ENCODE measurements at places on chromosomes 2 and 18.

DNA sequence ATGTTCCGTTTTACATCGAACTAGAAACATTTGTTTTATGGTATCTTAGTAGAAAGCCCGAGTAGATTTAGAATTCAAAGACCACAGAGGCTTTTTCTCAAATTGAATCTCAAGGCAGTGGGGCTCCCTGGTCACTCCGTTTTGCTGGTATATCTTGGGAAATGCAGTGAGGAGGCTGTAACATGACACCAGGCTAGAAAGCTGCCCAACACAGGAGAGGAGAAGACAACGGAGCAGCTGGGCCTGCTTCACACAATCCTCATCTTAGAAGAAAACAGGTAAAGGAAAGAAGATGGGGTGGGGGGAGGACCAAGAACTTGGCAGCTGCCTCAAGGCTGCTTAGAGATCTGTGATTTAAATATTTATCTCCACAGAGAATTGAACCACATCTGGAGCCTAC, 38.3 kb upstream of the EPB41L3 start:
- DNase-seq: no peak

GRCh38 chr2:100010606-100011005, 131.8 kb downstream of the AFF3 start:
- DNase-seq: no peak

DNA sequence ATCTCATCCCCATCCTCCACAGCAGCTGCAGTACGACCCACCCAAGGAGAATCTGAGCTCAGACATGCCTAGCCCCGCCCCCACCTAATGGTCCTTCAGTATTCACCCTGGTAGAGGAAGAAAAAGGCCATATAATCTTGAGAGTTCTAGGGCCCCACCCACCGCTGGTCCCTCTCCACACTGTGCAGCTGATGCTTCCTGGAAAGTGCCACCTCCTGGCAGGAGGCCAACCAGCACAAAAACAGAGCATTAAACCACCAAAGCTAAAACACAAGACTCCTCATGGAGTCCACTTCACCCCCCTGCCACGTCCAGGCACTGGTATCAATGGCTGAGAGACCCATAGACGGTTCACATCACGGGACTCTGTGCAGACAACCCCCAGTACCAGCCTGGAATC, 40.7 kb downstream of the MC4R start:
- DNase-seq: no peak

DNA sequence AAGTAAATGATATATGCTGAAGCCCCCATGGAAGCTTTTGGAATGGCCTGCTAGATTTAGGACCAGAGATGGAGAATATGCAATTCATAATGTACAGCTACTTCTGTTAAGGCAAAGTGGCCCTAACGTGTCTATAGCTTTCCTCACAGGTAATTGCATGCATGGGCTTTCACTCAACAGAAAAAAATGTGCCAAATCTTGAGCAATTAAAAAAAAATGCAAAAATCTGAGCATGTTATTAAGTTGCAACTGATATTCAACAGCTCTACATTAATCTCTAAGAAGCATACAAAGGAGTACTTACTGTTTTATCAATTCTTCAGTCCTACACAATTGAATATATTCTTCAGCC, 79.6 kb downstream of the EFEMP1 start:
- DNase-seq: no peak

DNA sequence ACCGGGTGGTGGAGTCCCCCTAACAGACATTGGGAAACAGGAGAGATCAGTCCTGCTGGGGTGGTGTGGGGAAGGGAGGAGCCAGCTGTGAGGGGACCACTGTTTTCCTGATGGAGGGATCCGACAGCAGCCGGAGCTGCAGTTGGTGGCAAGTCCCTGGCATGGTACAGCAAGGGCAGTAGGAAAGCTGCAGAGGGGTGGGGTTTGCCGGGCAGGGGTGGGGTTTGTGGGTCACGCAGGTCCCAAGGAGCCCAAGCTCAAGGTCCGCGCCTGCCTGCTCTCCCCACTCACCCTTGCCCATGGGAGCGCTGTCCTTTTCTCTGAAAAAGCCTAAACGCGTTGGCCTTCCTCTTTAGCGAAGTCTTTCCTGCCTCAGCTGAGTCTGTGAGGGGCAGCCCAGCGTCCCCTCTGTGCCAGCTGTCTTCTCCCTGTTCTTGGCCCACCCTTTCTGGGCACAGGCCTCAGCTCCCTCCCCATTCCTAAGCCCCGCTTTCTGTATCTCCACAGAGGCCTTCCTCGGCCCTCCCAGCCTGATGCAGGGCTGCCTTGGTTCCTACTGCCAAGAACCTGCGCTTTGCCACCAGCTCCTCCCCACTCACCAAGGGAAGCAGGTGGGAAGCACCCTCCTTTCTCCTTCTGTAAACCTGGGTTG, 29.3 kb upstream of the INHBB start:
- DNase-seq: no peak

GRCh38 chr2:191869178-191869577, 22.3 kb upstream of the CAVIN2 start:
- no peak for DNase-seq

GRCh38 chr2:166451468-166451867, 42.6 kb downstream of the SCN7A start:
- no peak for DNase-seq

DNA sequence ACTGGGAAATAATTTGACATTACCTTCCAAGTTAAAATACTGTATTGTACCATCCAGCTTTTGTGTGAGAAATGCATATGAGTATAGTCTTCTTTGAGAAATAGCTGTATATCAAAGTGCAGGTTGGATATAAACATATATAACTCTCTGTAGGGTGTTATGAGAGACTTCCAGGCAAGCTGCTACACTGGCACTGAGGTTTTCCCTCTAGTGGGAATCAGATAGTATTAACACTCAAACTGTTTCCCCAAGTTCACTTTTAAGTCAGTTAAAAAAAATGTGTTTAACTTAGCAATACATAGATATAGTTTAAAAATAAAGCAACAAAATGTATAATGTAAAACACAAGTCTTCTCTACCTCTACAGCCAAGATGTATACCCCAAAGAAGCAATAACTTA, 368.4 kb upstream of the SLC8A1 start:
- no peak for DNase-seq

DNA sequence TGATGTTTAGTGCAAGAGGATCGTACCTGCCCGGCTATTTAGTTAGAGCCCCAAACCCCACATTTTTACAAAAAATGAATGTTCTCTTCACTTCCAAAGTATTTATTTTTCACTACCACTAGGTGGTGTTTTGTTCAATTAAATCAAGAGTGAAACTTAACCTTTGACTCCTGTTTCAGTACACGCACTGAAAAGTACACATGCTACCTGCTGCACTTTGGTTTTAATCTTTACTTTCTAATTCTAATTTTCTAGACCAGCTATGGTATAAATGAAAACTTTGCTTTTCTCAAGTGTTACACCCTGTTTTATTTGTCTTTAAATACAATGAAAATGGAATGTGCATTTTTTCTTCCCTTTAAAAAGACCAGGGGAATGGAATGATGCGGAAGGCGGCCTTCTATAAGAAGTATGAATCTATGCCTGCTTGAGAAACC, 31.4 kb upstream of the CHN1 start:
- DNase-seq: peak; percentile 22

- no peak for DNase-seq
Observed at GRCh38 chr2:133892352-133892913, 324.2 kb upstream of the NCKAP5 start.

- no peak for DNase-seq
Observed at GRCh38 chr2:230779607-230780006, 67.0 kb downstream of the CAB39 start.

DNA sequence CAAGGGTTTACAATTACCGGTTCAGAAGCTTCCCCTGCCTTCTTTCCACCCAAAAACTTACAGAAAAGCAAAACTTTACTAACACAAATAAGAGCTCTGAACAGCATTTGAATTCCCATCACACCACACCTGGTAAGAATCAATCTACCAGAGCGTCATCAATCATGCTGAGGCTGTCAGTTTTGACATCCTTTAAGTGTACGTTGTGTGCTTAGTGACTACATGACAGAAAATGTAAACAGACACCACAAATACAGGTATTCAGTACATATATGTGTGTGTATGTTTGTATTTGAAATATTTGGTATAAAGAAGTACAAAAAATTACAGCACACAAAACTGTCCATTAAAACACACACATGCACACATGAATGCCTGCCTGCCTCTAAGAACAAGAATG, 523.5 kb downstream of the TMEM182 start:
- DNase-seq: no peak

DNA sequence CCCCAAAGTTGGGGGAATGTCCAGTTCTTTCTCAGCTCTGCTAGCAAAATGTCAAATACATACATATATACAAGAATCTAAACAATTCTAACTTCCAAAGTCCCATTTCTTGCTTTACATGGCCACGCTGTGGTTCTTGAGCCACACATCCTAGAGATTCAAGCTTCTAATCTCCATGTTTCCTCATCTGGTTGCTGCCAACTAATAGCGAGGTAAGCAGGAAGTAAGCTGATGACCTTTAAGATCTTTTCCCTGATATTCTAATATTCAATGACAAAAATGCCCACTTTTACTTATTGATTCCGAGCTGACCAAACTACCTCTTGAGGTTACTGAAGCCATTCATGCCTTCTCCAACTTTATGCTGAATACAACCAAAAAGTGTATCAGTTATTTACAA, 3.3 kb downstream of the VPS54 start:
- no peak for DNase-seq

DNA sequence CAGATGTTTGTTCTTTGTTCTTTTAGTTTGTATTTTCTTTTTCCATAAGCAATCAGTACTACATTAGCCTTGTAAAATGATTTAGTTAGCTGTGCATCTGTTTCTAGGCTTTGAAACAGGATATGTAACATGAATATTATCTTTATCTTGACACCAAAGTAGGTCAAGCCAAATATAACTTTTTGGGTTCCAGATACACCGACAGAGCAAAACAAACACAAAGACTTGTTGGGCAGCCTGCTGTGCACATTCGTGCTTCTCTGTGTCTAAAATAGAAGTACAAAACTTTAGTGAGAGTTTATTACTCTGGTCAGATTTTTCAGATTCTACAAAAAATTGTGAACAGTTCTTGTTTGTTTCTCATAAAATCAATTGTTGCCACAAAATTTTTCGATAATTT, 1059.3 kb upstream of the GYPC start:
- no peak for DNase-seq

GRCh38 chr2:241931084-241931975, 61.8 kb downstream of the RTP5 start:
- no peak for DNase-seq

DNA sequence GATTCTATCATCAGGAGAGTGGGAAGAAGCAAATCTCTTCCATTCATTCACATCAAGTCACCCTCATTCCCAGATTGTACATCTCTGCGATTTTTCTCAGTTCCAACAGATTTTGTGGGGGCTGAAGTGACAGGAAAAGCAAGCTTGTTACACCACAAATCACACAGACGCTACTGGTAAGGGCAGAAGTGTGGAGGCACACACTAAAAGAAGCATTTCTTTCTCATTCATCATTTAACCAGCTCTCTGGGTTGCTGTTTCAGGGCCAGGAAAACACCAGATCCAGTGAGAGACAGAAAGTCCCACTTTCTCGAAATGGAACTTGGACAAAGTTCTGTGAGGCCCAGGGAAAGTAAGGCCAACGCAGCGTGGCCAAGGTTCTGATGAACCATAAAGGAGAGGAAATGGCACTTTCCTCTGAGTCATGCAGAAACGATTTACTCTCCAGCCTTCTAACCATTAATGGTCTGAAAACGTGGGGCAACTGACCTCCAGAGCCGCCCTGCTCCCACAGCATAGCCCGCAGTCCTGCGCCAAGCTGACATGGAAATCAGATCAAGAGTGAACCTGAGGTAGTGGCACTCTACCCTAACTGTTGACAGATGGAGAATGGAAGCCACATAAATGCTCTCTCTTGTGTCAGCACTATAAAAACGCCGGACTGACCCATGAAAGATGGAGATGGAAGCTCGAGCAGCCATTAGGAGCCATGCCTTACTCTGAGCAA, 191.0 kb downstream of the C1D start:
- DNase-seq: no peak

DNA sequence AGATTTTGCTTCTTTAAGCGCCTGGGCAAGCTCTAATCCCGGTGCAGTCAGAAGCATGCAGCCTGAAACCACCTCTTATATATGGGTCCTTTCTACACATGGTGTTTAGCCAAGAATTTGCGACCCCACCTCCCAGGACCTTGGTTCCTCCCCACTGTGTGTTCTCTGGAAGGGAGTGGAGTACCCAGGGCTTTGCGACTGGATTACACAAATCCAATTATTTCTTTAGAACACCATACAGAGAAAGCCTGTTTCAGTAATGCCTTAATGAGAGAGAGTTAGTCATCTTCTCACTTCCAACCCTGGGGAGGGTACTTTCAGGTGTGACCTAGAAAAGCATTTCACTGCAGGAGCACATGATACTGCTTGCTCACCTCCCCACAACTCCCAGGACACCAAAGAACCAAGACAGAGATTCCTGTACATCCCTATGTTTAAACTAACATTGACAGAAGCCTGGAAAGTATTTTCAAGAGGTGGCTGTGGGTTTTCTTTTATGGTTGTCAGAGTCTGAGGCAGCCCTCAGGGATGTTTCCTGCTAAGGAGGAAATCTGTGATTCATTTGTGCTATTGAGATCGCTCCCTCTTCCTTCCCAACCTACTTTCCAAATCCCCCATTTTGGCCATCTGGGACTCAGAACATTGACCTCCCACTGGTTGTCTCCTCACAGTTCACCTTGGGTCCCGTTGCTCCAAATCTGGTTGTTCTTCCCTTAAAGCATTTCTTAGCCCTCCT, at the start of gene CAPN14:
Gene CAPN14, minus strand, starts transcription at position 51 of the 736 bp plus-strand sequence. CDS start 12,068 bp downstream, outside the sequence.
- no peak for DNase-seq

DNA sequence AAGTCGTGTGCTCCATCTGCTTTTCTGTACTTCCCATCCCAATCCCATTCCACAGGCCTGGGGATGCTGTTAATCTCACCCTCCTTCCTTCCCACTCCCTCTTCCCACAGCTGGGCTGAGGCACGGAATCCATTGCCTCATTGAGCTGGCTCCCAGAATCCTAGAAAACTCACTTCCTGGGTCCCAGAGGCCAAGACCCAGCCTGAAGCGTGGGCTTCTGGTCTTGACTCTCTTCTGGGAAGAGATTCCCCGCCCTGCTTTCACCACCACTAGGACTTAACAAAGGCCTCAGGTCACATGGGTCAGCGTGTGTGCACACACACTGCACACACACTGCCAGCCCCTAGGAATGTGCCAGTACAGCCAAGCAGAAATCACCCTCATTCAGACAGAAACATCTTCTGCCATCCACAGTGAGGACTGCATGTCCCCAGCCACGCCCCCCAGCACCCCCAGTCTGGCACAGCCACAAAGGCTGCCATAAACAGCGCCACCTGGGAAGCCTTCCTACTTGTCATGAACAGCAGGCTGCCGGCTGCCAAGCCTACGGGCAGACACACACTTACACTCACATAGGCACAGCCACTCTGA, 165.8 kb downstream of the TNS1 start:
- DNase-seq: no peak

DNA sequence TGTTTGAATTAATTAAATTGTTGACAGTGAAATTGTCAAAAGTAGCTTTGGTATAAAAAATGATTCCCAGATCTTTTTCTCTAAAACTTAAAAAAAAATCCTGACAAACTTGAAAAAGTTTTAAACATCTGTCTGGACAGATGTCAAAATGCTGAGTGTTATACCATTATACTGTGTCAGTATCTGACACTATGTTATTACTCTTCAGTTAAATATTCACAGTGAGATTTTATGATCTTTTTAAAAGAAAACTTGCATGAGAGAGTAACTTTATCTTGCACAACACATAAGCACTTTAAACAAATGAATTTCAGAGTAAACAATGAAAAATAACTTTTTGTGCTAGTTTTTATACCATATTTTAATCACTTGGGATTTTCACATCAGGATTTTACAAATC, 167.4 kb downstream of the MEIS1 start:
- DNase-seq: no peak
